ENCODE measurements at places on chromosomes 13 and 19.
A peak's percentile ranks its signal among the peaks of the same experiment; 100 is the strongest.

- no peak overlapping the region for H3K27ac ChIP-seq
- no peaks in the 10 kb centered on the region for H3K36me3 ChIP-seq
- no peak overlapping the region for H3K4me3 ChIP-seq
- ATAC-seq = no peak
- H3K4me1 ChIP-seq = no peaks in the 10 kb centered on the region
These were observed 511.7 kb upstream of the MIR17HG start for GRCh38 chr13:90835826-90836225.

DNA sequence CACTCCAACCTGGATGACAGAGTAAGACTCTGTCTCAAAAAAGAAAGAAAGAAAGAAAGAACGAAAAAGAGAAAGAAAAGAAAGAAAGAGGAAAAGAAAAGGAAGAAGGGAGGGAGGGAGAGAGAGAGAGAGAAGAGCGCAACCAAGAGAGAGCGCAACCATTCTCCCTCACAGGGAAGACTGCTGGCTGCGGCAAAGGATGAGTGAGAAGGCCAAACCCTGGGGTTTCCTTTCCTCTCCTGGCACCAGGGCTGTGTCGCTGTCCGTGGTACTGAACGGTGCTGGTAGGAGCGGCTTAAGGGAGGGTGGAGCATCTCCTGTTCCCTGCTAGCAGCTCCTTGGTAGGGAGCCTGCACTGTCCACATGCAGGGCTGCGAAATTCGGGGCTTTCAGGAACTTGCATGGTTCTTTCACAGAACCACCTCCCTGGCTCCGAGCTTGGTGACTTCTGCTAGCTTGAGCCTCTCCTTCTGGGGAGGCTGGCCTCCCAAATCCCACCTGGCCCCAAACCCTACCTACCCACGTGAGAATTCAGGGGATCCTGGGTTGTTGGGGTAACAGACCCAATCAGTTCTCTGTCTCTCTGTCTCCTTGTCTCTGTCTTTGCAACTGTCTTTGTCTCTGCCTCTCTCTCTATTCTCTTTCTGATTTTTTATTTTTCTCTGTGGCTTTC lies 51.1 kb upstream of the ZNRF4 start:
- no peak overlapping the region for H3K27ac ChIP-seq
- no peaks in the 10 kb centered on the region for H3K4me1 ChIP-seq
- peak; percentile 54 for ATAC-seq
- H3K36me3 ChIP-seq = no peaks in the 10 kb centered on the region

- H3K4me1 ChIP-seq = peaks cover 21% of the 10 kb centered on the region
- H3K27ac ChIP-seq = peak overlapping the region; percentile 72
- peak overlapping the region; percentile 80 for H3K4me3 ChIP-seq
These were observed 2.5 kb downstream of the HDGFL2 start for GRCh38 chr19:4474514-4475022.

GRCh38 chr19:53644061-53644816 lies 12.4 kb downstream of the DPRX start:
- no peaks in the 10 kb centered on the region for H3K27me3 ChIP-seq
- no peak overlapping the region for H3K4me3 ChIP-seq
- no peaks in the 10 kb centered on the region for H3K36me3 ChIP-seq

DNA sequence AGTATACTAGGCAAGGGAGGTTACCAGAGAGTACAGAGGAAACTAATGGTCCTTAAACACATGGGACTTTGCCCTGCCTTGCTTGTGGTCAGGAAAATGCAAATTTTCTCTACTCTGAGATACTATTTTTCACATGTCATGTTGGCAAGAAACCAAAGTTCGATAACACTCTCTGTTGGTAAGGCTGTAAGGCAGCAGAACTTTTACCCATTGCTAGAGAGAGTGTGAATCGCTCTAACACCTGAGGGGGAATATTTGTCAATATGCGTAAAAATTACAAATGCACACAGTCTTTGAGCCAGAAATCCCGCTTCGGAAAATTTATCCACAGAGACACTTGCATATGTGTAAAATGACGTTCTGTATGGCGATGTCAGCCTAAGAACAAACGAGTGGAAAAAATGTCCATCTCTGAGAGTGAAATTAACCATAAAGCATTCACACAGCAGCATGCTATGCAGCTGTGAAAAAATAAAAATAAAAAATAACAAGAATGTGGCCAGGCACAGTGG lies 9.5 kb upstream of the RFX1 start:
- peak overlapping the region; percentile 81 for H3K27ac ChIP-seq
- no peaks in the 10 kb centered on the region for H3K27me3 ChIP-seq
- ATAC-seq = peak; percentile 94
- H3K4me1 ChIP-seq = peaks cover 49% of the 10 kb centered on the region
- peak overlapping the region; percentile 41 for H3K4me3 ChIP-seq

GRCh38 chr19:18637673-18638630 lies 1.1 kb downstream of the KLHL26 start:
- no peaks in the 10 kb centered on the region for H3K36me3 ChIP-seq
- ATAC-seq = no peak
- peak overlapping the region; percentile 87 for H3K4me3 ChIP-seq

DNA sequence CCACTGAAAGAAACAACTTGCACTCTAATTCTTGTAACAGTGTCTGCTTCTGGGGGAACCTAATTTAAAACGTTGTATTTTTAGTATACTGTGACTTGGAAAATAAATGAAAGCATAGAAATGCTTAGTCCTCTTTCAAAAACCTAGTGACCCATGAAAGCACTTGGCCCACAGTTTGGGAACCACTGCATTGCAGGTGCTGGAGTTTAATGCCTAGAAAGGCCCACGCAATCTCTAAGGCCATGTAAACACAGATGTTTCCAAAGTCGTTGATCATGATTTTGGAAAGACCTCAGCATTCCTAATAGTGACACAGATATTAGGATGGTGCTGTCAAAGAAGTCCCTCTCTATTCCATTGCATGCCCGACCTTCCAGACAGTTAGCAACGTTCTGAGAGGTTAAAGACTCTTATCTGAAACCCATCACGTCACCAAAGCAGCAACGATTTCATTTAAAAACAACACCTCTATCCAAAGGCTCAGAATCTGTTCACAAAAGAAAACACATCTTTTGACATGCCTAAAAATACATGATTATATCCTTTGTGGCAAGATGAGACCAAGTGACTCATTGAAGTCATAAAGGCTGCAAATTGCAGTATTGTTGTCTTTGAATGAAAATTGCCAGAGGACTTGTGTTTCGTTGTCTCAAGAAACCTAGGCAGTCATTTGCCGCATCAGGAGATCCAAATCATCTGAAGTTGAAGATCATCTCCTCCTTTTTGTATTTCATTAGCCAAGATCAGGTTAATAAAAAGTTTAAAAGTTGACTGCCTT lies 328.0 kb upstream of the ZNF507 start:
- no peaks in the 10 kb centered on the region for H3K27me3 ChIP-seq
- no peak overlapping the region for H3K4me3 ChIP-seq
- no peaks in the 10 kb centered on the region for H3K4me1 ChIP-seq
- no peak overlapping the region for H3K27ac ChIP-seq

DNA sequence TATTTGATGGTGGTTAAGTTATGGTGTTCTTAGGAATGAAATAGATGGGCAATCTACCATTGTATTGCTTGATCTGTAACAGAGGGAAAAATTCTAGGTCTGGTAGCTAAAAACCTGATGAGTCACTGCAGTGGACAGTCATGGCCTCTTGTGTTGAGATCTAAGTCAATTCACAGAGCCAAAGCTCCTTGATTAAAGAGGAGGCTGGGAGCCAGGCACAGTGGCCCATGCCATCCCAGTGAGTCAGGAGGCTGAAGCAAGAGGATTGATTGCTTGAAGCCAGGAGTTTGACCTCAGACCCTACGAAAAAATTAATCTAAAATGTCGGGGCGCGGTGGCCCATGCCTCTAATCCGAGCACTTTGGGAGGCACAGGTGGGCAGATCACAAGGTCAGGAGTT lies 67.1 kb upstream of the KPNA3 start:
- H3K27ac ChIP-seq = no peak overlapping the region
- H3K4me1 ChIP-seq = no peaks in the 10 kb centered on the region
- no peaks in the 10 kb centered on the region for H3K36me3 ChIP-seq

DNA sequence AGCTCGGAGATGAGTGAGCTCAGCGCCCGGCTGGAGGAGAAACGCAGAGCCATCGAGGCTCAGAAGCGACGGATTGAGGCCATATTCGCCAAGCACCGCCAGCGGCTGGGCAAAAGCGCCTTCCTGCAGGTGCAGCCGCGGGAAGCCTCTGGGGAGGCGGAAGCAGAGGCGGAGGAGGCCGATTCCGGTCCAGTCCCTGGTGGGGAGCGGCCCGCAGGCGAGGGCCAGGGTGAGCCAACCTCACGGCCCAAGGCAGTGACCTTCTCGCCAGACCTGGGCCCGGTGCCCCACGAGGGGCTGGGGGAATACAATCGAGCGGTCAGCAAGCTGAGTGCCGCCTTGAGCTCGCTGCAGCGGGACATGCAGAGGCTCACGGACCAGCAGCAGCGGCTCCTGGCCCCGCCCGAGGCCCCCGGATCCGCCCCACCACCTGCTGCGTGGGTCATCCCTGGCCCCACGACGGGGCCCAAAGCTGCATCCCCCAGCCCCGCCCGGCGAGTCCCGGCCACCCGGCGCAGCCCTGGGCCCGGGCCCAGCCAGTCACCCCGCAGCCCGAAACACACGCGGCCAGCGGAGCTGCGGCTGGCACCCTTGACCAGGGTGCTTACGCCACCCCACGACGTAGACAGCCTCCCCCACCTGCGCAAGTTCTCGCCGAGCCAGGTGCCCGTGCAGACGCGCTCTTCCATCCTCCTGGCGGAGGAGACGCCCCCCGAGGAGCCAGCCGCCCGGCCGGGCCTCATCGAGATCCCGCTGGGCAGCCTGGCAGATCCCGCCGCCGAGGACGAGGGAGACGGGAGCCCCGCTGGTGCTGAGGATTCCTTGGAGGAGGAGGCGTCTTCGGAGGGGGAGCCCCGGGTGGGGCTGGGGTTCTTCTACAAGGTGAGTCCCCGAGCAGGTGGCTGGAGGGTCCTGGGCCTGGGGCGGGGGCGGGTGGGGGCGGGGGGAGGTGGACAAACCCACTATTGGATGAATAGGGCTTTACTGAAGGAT lies 16.8 kb downstream of the XAB2 start:
- no peak for ATAC-seq
- H3K27ac ChIP-seq = no peak overlapping the region
- no peaks in the 10 kb centered on the region for H3K27me3 ChIP-seq

DNA sequence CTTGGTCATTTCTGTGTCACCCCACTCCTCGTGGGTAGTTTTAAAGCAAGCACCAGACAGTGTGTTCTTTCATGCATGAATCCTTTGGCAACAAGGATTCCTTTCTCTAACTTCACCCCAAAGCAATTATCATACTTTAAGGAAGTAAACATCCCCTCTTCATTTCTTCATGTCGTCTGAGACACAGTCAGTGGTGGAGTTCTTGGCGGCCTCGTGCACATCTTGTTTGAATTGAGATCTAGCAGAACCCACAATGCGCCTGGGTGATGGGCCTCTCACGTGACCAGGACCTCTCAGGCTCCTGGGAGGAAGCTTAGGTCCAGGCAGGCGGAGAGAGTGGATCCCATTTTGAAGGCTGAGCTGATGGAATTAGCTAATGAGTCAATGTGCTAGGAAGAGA lies 2.6 kb downstream of the ACSBG2 start:
- no peak for ATAC-seq
- no peak overlapping the region for H3K4me3 ChIP-seq
- H3K27ac ChIP-seq = no peak overlapping the region
- peaks cover 8% of the 10 kb centered on the region for H3K4me1 ChIP-seq
- no peaks in the 10 kb centered on the region for H3K36me3 ChIP-seq
- H3K27me3 ChIP-seq = peaks cover 8% of the 10 kb centered on the region

- H3K4me1 ChIP-seq = no peaks in the 10 kb centered on the region
- no peaks in the 10 kb centered on the region for H3K27me3 ChIP-seq
- H3K36me3 ChIP-seq = no peaks in the 10 kb centered on the region
- H3K27ac ChIP-seq = no peak overlapping the region
- no peak overlapping the region for H3K4me3 ChIP-seq
These were observed 263.1 kb downstream of the FGF14 start for GRCh38 chr13:102138635-102139190.

- no peak overlapping the region for H3K27ac ChIP-seq
- no peaks in the 10 kb centered on the region for H3K4me1 ChIP-seq
- no peak for ATAC-seq
- no peak overlapping the region for H3K4me3 ChIP-seq
- no peaks in the 10 kb centered on the region for H3K36me3 ChIP-seq
These were observed 71.0 kb downstream of the RASL11A start for GRCh38 chr13:27341616-27342015.

DNA sequence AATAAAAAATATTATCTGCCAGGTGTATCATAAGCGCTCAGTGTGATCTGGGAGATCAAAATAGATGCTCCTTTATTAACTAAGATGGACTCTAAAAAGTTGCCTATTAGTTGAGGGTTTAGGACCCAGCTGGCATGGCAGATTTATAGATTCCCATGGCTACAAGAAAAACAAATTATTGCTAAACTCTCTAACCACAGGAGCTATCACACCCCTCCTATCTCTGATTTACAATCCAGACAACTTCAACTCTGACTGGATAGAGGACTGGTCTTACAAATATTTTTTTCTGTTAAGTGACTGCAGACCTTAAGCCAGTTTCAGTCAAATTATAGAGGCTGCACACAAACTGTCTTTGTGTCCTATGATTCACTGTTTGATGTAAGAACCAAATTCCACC lies 45.4 kb upstream of the MYCBP2 start:
- no peaks in the 10 kb centered on the region for H3K27me3 ChIP-seq
- H3K27ac ChIP-seq = no peak overlapping the region
- no peaks in the 10 kb centered on the region for H3K36me3 ChIP-seq
- peaks cover 21% of the 10 kb centered on the region for H3K4me1 ChIP-seq
- H3K4me3 ChIP-seq = no peak overlapping the region

DNA sequence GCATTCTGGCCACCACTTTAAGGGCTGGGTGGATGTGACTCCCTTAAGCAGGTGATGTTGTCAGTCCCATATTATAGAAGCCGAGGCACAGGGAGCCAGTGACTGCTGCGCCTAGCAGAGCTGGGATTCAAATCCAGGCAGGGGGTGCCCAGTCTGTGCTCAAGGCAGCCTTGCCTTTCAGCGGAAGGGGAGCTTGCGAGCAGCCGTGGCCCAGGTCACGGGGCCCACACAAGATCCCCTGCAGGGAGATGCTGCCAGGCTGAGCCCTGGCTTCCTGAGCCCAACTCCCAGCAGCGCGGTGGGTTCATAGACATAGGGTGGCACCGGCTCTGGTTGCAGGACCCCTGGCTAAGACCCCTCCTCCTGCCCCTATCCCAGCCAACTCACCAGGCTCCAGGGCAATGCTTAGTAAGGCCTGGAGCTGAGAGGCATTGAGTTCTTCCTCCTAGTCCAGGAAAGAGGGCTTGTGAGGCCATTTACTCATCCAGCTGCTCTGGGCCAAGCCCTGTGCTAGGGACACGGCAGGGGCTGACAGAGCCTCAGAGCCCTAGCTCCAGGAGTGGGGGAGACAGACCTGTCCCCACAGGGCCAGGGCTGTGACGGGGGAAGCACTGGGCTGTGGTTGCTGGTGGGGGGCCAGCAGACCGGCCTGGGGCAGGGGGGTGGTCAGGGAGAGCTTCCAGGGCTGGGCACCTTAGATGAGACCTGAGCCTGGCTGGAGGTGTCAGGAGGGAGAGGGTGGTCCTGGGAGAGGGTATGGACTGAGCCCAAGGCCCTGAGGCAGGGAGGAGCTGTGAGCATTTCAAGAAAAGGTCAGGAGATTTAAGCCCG lies 9.6 kb downstream of the CAPN12 start:
- no peaks in the 10 kb centered on the region for H3K27me3 ChIP-seq
- peaks cover 73% of the 10 kb centered on the region for H3K4me1 ChIP-seq
- ATAC-seq = peak; percentile 35
- H3K27ac ChIP-seq = peak overlapping the region; percentile 89
- peaks cover 23% of the 10 kb centered on the region for H3K36me3 ChIP-seq

- H3K36me3 ChIP-seq = peaks cover 6% of the 10 kb centered on the region
- peaks cover 6% of the 10 kb centered on the region for H3K4me1 ChIP-seq
- no peak overlapping the region for H3K27ac ChIP-seq
- no peak for ATAC-seq
These were observed 23.3 kb upstream of the RBM26 start for GRCh38 chr13:79429309-79429708.

- no peaks in the 10 kb centered on the region for H3K36me3 ChIP-seq
- H3K27me3 ChIP-seq = no peaks in the 10 kb centered on the region
- no peaks in the 10 kb centered on the region for H3K4me1 ChIP-seq
- no peak overlapping the region for H3K27ac ChIP-seq
These were observed 1928.6 kb downstream of the PCDH9 start for GRCh38 chr13:65301506-65301905.

All from stimulated activated memory B cell treated with anti-CD40 and anti-IgM and Interleukin-4, amounts not matched to agents 10 μg/mL and 1 μg/mL and 100 μg/mL, for 72 hours (primary cell).